ENCODE measurements at places on chromosomes 12 and 14. TPM values are rescaled to one million over a fixed set of nuclear protein-coding genes. Genes with fewer than 3 reads are reported as not detected.

BMP4 gene
- total RNA-seq, result 8.3 TPM

HIP1R gene
- total RNA-seq, result 111 TPM

TUBA1B gene
- 121 TPM for total RNA-seq

BIN2 gene
- total RNA-seq, result 1.3 TPM

DNA sequence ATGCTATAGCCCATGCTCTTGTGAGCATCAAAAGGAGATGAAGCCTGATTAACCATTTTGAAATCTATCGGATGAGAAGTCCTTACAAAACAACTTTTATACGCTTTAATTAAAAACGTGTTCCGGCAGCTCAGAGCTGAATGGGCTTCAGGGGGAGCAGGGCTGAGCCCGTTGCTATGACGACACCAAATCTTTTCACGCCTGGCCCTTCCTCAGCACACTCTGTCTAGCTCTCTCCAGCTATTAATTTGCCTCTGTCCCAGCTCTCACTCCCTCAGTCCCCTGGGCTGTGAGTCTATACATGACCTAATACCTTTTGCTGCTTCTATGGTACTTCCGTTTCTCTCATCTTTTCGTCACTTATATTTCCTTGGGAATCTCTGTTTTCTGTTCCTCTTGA, 15.8 kb downstream of the FOXA1 start:
- no peak for DNase-seq

DNA sequence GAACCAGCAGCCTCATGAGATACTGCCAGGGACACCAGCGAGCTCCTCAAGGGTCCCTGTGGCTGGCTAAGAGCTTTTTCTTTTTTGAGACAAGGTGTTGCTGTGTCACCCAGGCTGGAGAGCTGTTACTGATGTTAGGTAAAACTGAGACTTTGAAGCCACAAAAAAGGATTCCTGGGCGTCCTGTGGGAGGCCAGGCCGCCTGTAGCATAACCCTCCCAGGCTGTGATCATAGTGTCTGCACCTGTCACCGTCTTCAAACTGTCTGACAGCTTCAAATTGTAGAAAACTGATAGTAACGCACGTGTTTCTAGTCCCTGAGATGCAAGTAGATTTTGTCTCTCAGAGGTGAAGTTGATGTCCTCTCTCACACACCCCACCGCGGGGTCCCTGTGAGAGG, 4.1 kb downstream of the ZFYVE21 start:
- no peak for DNase-seq

DNA sequence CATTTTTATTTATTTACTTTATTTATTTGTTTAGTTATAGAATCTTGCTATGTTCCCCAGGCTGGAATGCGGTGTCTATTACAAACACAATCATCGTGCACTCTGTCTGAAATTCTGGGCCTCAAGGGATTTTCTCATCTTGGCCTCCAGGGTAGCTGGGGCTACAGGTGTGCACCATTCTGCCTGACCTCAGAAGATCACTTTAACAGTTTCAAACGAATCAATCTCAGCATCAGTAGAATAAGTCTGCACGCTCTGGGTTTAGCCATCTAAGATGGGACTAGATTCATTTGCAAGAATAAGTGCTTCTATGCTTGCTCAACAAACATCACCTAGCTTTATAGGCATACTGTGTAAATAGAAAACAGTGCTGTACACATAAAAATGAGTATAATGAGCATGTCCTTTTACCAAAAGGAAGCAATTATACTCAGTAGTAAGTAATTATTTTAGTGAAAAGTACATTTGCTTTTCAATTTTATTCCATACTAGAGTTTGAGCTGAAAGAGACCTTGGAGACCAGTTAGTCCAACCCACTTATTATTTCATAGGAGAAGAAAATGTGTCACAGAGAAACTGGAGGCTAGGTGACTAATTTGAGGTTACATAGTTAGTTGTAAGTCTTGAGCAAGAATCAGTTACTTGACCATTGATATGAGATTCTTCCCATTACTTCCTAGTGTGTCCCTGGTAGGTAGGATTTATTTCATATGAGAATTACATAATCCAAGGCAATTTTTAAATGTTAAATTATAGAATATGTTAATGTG, 456.5 kb upstream of the LMO3 start:
- DNase-seq, result no peak

DNA sequence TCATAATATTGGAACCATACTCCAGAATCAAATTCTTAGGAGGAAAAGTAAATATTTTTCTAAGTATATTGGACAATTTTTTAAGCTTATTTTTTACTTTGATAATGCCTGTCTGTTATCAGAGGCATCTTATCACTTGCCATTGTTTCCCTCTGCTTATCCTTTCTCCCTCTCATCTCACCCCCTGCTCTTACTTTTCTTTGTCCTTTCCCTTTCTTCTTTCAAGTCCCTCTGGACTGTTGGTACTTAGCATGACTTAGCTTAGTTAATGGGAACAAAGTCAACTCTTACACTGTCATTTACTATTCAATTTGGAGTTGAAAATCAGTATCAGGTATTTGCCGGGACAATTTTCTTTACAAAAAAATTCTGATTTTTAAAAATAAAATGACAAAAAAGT, 45.2 kb downstream of the ABCD2 start:
- no peak for DNase-seq

- no peak for DNase-seq
These were observed 627 bp downstream of the HOXC8 start for GRCh38 chr12:54009171-54010052.

All from body of pancreas (tissue), 4 donors.